NCI-H460 (cell line): ENCODE measurements at places on chromosomes 3 and 15.

GRCh38 chr15:99981839-99982658 is 248.8 kb upstream of the LYSMD4 start:
- DNase-seq, result no peak

GRCh38 chr3:197023241-197023997 is 6.2 kb downstream of the MELTF start:
- no peak for DNase-seq

DNA sequence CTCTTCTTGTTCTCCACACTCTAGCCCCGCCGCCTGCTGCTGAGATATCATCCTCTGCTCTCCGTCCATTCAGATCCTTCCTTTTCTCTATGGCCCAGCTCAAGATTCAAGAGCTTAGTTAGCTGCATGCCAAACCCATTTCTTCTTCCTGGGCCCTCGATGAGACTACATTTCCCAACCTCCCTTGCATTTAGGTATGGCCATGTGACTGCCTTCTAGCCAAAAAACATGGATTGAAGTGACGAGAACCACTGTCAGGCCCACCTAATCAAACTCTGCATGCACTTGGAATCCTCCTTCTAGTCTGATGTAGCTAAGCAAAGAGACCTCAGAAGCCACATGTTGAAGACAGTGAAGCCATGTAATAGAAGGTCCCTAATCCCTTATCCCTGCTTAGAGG is 308.2 kb downstream of the VPS13C start:
- DNase-seq, result no peak

DNA sequence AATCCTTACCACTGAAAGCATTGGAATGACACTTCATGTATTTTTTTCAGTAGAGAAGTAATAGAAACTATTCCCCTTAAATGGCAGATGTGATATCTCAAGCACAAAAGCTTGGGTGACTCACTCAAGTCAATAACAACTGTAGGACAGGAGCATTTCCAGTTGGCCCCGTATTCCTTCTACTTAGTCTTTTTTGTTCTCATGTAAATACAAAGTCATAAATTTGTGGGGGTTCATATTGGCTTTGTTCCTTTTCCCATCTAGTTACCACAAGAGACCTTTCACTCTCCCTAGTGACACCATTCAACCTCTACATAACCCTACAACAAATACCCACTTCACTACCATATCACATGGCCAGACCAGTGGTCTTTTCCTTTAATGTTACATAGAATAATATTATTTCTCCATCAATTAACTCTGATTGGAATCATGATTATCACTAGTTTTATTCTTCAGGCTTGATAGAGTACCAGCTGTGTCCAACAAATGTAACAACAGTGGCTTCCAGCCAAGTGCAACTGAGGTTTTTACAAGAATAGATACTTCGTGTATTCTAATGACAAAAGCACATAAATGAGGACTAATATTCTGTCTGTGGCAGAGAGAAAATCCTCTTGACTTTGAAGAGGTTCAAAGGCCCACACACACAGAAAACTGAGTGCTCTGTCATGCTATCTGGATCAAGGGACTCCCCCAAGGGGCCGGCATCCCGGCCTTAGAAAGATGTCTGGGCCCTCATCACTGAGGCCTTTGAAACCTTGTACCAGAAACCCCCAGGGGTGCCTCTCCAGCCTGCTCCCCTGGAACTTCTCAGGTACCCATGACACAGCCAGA is 94.0 kb upstream of the THBS1 start:
- DNase-seq, result no peak

DNA sequence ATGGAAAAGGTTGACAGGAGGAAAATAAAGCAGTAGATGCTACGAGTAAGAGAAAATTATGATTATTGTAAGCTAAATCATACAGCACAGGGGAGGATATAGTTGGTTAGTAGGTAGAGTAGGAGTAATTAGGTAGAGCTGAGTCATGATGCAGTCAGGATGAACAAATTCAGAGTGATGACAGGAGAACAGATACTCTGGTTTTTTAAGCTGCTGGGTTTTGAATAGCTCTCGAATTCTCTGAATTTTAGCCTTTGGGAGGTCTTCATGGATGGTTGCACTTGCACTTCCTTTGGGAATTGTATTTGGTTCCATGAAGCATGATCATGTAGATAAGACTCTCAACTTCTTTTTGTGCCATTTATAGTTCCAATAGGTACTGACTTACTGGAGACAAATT is 96.2 kb downstream of the ECT2 start:
- no peak for DNase-seq

DNA sequence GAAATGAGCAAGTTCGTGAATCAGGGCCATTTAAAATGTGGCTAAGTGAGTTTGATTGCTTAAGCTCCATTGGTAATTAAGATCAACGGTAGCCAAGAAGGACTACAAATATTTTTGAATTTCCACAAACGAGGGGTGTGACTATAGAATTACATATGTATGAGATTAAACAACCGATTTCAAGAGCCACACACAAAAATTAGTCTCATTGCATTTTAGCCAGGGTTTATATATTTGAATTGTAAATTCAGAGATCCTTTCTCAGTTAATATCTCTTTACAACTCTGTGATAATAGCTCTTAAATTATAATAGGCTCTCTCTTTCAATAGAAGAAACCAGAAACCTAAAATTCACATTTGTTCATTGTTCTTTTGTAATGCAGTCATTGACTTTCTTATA is 325.6 kb upstream of the ICE2 start:
- no peak for DNase-seq

GRCh38 chr3:57652203-57652602 is 40.7 kb downstream of the DENND6A start:
- DNase-seq, result no peak

GRCh38 chr3:183897606-183898005 is 12.9 kb upstream of the PARL start:
- no peak for DNase-seq

- DNase-seq, result peak; percentile 48
These were observed 69.5 kb downstream of the C3orf38 start for GRCh38 chr3:88219138-88219792.

GRCh38 chr3:107781253-107781652 is 258.5 kb downstream of the BBX start:
- no peak for DNase-seq

DNA sequence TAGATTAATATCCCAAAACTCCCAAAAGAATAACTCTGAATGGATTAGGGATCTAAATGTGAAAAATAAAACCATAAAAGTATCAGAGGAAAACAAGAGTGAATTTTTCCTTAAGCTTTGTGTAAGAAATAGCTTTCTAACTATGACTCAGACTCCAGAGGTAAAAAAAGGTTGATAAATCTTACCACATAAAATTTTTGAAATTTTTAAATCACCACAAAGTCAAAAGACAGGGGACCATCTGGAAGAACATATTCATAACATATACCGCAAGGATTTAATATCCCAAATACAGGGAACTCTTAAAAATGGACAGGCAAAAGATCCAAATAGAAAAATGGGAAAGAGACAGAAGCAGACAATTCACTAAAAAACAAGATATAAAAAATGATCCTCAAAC is 145.0 kb downstream of the ARNT2 start:
- no peak for DNase-seq

DNA sequence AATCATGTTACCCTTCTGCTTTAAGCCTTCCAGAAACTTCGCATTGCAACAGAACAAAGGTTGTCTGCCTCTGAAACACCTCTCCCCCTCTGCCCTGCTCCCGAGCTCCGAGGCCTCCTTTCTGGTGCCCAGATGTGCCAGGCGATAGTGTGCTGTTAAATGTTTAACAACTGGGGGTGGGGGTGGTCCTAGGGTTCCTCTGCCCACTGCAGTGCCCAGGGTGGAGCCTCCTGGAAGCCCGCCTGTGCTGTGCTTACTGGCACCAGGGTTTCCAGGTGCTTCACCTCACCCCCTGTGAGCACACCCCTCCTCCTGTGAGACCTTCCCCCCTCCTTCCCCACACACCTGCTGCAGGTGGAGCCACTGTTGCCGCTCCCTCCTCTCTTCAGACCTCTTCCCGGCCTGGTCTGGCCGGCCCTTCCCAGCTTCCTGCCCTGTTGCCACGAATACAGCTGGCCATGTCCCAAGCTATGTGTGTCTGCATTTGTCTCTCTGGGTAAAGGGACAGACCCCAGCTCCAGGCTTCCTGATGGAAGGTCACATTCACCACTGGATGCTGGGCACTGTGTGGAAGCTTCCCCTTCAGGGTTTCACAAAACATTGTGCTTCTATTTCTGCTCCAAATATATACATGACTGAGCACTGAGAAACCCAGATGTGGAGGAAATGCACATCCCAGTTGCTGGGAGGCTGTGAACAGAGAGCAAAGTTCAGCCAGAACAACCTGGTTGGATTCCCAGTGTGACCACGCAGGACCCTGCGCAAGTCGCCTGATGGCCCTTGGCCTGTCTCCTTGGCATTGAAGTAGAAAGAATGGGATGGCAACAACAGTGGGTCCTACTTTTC is 37.2 kb downstream of the MGLL start:
- no peak for DNase-seq

DNA sequence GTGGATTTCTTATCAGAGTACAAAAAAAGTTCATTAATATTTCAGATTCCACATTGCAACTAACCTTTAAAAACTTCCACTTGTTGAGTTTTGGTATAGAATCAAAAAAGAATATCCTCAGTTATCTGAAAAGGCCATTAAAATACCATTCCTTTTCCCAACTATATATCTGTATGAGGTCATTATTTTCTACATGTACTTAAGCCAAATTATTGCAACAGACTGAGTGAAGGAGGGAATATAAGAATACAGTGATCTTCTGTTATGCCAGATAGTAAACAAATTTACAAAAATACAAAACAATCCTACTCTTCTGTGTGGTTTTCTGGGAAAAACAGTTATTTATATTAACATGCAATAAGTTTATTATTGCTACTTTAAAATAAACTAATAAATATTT is 5.7 kb upstream of the GANC start:
- DNase-seq, result no peak

DNA sequence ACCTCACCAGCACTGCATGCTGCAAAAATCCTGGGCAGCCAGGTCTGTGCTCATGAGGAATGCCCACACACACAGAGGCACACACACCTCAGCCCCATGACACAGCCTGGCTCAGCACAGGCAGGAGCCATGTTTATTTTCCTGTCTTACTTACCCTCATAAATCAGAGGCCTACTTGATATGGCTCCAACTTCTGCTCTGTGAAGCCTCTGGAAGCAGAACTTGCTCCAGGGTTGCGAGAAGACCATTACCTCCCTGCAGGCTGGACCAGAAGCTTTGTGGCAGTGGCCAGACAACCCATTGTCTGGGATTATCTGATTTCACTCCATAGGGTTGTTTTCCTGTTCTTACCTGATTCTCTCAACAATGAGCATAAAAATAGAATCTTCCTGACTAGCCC is 43.8 kb upstream of the CMTM8 start:
- DNase-seq, result no peak

GRCh38 chr3:168117853-168118313 is 22.2 kb upstream of the GOLIM4 start:
- no peak for DNase-seq

DNA sequence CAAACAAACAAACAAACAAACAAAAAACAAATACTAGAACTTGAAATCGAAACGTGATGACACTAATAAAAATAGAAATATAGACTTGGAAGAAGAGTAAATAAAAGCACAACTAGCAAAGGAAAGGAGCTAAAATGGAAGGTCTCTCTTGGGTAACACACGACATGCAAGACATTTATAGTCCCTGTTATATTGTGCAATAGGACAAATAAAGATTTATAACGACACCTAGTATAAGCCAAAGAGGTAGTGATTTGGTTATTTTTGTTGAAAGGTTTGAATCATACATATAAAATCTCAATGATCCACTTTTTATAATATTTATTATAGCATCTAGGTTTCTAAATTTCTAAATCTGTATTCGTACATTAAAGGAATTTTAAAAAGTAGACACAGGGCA is 349.6 kb downstream of the CHST2 start:
- no peak for DNase-seq

GRCh38 chr3:110314512-110315114 is 757.0 kb upstream of the NECTIN3 start:
- peak; percentile 37 for DNase-seq

DNA sequence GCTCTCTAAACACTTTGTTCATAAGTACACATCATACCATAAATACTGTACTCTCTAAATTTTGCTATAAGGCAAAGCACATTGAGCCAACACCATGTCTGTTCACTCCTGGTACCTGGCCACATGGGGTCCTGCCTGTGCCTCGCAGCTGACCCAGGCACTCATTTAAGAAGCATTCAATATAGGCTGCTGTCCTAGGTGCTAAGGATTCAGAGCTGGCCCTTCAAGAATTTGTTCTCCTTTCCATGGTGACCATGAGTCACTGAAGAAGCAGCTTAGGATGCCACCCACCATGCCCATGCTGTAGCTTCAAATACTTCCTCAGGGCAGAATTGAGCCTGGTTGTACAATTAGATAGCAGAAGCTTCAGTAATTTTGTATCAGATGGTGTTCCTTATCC is 119.2 kb upstream of the ZBED2 start:
- DNase-seq, result no peak

- DNase-seq, result no peak
These were observed 347.0 kb upstream of the ZNF385D start for GRCh38 chr3:22098021-22098420.

DNA sequence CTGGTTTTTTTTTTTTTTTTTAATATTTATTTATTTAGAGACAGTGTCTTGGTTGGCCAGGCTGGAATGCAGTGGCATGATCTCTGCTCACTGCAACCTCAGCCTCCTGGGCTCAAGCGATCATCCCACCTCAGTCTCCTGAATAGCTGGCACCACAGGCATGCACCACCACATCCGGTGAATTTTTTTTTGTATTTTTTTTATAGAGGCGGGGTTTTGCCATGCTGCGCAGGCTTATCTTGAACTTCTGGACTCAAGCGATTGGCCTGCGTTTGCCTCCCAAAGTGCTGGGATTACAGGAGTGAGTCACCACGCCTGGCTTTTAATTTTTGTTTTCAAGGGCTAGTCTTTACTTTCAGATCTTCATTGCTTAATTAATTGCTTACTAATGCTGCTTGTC is 13.1 kb downstream of the PCCB start:
- DNase-seq, result no peak

DNA sequence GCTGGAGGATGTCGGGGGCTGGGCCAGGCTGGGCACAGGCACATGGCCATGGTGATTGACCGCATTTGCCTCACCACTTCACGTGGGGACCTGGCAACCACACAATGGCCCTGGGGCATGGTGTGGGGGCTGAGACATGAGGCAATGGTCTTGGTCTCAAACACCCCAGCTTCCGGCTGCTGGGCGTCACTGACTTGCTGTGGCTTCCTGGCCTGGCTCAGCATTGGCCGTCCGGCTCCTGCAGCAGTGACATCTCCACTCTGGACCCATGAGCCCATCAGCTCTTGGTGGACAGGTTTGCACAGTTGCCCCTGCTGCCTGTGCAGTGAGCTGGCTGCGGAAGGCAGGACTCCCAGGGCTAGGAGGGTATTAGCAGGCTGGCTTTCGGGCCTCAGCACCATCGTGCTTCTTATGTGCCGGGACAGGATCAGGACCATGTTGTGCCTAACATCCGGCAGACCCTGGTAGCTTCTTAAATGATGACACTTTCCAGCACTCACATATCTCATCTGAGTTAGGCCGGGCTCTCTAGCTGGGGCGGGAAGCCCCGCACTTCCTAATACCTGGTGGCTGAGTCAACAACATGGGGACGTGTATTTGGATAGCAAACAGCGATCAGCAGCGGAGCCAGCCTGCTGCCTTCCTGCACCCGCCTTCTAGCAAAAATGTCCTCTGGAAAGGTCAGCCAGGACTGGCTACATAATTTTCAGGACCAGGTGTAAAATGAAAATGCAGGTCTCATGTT is 34.1 kb downstream of the ZNF710 start:
- DNase-seq, result no peak
